Activated naive CD8-positive, alpha-beta T cell treated with anti-CD3 and anti-CD28 coated beads for 36 hours (primary cell): ENCODE measurements at places on chromosomes 12 and 14. TPM values are rescaled to one million over a fixed set of nuclear protein-coding genes. Genes with fewer than 3 reads are reported as not detected.

- no peak overlapping the region for H3K27ac ChIP-seq
- H3K4me3 ChIP-seq = no peak overlapping the region
- DNase-seq = peak; percentile 93
These were observed 782.5 kb downstream of the TMEM121 start for GRCh38 chr14:106308839-106309389.

DNA sequence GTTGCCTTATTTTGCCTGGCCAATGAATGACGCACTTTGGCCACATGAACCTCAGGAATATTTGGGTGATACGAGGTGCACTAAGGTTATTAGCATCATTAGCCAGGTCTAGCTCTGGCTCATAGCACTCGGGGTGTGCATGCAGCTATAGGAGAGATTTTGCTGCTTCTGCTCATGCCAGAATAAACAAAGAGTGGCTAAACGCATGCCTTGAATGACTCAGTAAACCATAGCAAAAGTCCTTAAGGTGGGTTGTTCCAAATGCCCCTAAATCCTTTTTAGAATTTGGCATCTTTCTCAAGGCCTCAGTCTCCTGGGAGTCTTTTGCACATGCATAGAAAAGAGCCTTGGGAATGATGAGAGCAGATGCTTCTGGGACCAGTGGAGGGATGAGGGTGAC, 343.7 kb upstream of the FKBP4 start:
- H3K4me3 ChIP-seq = no peak overlapping the region
- no peak for DNase-seq
- H3K4me1 ChIP-seq = no peaks in the 10 kb centered on the region
- H3K27ac ChIP-seq = no peak overlapping the region

Gene LGR5
- not detected for total RNA-seq

DNA sequence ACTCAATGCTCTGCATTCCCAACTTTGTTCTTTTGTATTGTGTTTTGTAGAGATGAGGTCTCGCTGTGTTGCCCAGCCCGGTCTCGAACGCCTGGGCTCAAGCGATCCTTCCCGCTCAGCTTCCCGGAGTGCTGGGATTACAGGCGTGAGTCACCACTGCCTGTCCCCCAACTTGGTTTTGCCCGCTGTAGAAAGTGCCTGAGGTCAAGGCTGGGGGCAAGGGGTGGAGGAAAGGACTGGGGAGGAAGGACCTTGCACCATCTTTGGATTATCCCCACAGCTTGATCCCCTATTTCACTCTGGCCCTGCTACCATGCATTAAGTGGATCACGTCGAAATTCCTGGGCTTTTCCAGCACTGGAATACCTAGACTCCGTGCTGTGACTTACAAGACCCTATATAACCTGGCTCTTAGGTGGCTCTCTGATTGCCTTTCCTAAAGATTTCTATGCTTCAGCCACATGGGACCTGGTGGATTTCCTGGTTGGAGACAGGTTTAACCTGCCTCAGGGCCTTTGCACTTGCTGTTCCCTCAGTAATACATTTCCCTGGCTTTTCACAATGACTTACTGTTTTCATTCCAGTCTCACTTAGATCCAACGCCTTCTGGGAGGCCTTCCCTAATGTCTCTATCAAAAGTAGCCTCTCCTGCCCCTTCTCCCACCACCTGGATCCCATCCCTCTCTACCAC, 608 bp upstream of the PIANP start:
- H3K27ac ChIP-seq = no peak overlapping the region
- peaks cover 6% of the 10 kb centered on the region for H3K4me1 ChIP-seq
- H3K27me3 ChIP-seq = peaks cover 67% of the 10 kb centered on the region
- DNase-seq = no peak
- H3K4me3 ChIP-seq = peak overlapping the region; percentile 65

GRCh38 chr12:63319936-63320633, 169.1 kb upstream of the AVPR1A start:
- no peaks in the 10 kb centered on the region for H3K36me3 ChIP-seq
- no peak overlapping the region for H3K4me3 ChIP-seq
- H3K27me3 ChIP-seq = no peaks in the 10 kb centered on the region

DNA sequence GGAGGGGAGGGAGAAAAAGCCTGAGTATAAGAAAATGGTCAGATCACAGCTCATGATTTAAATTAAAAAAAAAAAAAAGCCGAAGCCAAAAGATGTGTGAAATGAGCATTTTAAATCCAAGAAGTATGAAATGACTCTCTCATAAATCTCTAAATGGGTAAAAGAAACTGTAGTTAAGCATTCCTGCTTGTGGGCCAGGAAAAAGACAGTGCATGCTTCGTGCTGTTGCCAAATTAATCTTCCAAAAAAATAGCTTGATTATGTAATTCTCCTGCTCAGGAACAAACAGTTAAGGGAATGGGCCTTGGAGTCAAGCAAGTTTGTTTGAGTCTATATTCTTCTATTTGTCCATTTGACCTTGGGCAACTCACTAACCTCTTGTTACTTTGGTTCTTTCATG, 325.4 kb upstream of the SEL1L start:
- H3K4me3 ChIP-seq = no peak overlapping the region
- H3K36me3 ChIP-seq = no peaks in the 10 kb centered on the region
- no peak for DNase-seq
- H3K27ac ChIP-seq = no peak overlapping the region
- H3K4me1 ChIP-seq = no peaks in the 10 kb centered on the region

GRCh38 chr12:81261508-81262207, 183.8 kb downstream of the ACSS3 start:
- no peak overlapping the region for H3K4me3 ChIP-seq
- H3K36me3 ChIP-seq = no peaks in the 10 kb centered on the region
- DNase-seq = no peak
- H3K27me3 ChIP-seq = no peaks in the 10 kb centered on the region

DNA sequence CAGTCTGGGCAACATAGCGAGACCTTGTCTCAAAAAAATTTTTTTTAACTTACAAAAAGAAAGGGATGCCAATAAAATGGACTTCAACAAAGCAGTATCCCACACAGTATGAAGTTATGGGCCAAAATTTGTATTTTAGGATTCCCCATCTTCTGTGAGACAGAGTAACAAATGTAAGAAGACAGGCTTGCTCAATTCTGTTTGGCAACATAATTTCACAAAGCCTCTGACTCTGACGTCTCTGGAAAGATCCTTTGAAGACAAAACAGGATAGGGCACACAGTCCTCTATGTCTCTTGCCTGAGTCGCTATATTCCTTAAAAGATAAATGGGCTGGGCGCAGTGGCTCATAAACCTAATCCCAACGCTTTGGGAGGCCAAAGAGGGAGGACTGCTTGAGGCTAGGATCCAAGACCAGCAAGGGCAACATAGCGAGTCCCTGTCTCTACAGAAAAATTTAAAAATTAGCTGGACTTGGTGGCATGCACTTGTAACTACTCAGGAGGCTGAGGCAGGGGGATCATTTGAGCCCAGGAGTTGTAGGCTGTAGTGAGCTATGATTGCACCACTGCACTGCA, 1.1 kb upstream of the HOMEZ start:
- H3K4me3 ChIP-seq = peak overlapping the region; percentile 91
- peaks cover 16% of the 10 kb centered on the region for H3K36me3 ChIP-seq
- peak overlapping the region; percentile 86 for H3K27ac ChIP-seq
- H3K4me1 ChIP-seq = peaks cover 24% of the 10 kb centered on the region
- DNase-seq = no peak
- no peaks in the 10 kb centered on the region for H3K27me3 ChIP-seq
